HTR-8/SVneo (cell line): ENCODE measurements at places on chromosomes 6 and 20.

DNA sequence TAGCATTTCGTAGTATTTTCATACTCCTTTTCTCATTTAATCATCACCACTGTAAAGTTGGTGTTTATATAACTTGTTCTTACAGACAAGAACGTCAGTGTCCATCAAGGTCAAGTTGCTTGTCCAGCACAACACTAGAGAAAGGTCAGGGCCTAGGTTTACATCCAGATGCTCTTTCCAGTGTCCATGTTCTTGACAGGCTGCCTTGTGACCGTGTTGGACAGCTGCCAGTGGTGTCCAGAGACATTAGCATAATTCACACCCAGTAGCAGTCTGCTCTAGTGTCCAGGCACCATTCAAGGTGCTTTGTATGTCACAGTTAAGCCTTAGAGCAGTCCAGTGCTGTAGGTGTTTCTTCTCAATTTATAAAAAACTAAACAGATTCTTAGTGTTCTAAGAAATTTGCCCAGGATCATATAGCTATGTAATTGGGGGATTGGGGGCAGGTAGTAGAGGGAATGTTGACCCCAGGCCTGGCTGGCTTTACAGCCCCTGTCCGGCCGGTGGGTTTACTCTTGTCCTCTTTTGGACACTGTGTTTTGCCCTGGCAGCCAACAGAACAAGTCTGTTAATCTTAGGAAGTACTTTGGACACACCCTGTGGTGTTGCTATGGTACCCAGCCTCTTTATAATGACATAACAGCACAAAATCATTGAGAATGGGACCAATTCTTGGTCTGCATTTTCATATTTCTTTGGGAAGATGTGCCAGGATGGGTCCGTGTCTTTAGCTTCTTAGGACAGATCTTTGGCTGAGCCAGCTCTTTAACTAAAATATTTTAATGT, 8.0 kb downstream of the STK35 start:
- DNase-seq = no peak

DNA sequence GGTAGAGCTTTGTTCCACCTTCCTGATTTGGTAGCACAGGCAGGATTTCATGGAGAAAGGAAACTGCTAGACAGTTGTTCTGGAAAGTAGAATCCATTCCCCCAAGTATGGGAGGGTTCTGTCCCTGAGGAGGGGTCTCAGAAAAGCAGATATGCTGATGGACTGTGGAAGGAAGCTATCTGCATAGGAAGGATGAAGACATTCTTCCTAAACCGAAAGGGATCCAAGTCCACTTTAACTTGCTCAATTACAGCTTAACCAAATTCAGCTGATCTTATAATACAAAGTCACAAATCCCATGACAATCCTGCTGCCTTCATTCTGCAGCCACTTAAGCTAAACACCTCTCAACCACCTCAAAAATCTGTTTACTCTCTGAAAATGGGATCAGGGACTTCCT, 2.6 kb downstream of the MAN1A1 start:
- no peak for DNase-seq

GRCh38 chr20:53331151-53331973, 262.3 kb downstream of the ZNF217 start:
- DNase-seq = peak; percentile 80

DNA sequence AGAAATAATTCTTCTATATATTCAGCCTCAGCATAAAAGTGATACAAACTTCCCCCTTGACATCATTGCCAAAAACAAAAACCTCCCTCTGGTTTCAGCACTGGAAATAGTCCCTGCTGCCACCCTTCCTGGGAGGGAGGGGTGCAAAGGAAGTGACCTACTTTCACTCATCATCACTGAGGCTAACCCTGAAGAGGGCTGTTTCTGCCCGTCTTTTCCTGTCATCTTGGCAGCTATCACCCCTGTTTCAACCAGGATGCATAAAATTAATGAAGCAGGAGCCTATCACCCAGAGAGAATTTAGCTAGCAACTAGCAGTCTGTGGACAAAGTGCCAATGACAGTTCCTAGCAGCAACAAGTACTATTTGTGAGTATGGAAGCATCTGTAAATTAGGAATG, 397.8 kb downstream of the LAMA2 start:
- no peak for DNase-seq

DNA sequence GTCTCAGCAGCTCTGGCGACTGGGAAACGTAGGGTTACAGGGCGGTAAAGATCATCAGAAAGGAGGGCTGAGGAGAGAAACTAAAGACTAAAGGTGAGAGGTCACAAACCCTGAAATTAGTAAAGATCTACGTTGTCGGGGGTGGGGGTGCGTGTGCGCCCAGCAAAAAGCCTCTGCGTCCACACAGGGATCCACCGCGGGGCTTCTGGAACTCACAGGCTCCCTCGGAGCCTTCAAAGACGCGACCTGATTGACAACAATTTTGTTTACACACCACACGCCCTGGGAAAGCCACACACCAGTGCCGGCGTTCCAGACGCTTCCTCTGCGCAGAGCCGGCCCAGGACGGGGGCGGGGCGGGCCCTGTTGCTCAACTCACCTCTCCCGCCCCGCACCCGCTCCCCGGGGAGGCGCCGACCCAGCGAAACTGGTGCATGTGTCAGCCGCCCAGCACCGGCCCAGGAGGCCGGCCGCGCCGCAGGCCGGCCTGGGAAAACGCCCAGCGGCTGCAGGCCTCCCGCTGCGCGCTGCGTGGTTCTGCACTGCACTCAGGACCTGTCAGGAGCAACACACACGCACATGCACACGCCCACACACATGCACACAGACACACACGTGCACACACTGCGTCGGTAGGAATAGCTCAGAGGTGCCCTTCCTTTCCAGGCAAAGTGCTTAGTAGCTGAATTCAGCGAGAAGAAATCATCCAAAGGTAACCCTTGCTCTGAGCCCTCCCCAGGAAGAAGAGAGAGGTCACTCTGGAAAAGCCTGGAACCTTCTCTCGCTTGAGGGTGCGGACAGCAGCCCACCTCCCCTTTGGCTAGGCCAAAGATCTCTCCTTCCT, 57.2 kb upstream of the ARID1B start:
- peak; percentile 13 for DNase-seq

- DNase-seq = no peak
Measured at GRCh38 chr6:15515660-15516375, 147.0 kb downstream of the DTNBP1 start.

DNA sequence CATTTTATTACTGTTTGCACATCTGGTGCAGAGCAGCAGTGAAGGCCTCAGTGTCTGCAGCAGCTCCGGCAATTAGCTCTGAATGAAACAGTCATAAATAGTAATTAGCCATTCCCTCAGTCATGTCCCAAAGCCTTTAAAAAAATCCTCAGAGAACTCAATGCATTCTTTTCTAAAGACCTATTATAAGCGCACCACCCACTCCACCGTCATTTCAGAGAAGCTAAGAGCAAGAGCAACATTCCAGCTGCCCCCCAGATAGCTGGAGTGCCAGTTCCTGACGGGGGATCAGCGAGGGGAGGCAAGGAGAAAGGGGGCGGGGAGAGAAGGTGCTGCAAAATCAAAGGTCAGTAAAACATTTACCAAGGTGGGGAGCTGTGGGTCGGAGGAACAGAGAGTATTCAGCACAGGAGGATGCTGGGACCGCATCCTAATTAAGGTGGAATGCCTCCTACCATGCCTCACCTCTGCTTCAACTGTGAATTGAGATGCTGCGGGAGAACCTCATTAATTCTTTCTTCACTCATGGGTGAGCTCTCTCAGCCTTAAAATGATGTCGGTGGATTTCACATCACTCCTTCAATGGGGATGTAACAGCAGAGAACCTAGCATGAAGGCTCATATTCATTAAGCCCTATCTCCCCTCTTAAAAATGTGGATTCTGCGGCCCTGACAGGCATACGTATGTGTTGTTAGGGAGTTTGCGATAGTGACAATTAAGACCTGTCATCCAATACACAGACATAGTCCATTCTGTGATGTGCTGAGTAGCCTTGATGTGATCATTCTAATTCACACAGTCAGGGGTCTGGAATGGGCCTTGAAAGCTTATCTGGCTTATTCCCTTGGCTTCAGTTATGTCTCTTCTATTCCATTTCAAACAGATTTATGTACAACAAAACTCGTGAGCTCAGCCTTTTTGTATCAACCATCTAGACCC, 469.5 kb upstream of the NRSN1 start:
- DNase-seq = no peak

GRCh38 chr20:6898928-6899327, 131.4 kb downstream of the BMP2 start:
- no peak for DNase-seq

DNA sequence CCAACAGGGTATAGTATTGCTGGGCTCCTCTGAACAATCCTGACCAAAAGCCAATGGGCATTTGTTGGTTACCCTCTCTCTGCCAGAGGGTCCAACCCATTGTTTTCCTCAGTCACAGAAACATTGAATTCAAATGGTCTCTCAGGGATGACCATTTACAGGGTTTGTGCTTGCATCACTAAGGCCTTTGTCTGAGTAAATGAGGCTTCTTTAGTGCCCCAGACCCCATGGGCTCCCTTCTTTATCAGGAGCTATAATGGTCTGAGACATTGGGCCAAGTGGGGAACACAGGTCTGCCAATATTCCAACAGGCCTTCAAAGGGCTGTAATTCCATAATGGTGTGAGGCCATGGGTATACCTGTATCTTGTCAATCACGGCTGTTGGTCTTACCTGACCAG, 27.1 kb downstream of the GSTA2 start:
- no peak for DNase-seq

DNA sequence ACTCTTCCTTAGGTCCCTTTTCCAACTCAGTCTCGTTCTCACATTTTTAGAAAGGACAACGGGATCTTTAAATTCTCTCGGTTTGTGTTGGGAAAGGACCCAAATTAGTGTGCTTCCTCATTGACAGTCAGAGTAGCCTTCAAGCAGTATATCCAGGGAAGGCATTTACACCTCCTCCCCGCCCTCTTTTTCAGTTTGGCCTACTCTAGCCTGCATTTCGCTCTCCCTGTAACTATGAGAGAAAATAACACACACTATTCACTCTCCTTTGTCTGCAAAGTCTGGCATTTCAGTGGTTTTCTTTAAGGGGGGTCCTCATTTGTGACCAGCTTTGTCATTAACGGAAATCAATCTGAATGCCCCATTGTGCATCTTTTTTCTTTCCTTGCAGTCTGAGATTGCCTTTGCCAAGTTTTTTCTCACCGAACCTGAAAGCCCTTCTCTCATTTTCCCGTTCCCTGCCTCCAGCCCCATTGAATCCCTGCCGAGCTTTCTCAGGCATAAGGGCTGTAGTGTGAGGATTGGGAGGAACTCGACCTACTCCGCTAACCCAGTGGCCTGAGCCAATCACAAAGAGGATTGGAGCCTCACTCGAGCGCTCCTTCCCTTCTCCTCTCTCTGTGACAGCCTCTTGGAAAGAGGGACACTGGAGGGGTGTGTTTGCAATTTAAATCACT, 393 bp upstream of the FABP7 start:
- no peak for DNase-seq

DNA sequence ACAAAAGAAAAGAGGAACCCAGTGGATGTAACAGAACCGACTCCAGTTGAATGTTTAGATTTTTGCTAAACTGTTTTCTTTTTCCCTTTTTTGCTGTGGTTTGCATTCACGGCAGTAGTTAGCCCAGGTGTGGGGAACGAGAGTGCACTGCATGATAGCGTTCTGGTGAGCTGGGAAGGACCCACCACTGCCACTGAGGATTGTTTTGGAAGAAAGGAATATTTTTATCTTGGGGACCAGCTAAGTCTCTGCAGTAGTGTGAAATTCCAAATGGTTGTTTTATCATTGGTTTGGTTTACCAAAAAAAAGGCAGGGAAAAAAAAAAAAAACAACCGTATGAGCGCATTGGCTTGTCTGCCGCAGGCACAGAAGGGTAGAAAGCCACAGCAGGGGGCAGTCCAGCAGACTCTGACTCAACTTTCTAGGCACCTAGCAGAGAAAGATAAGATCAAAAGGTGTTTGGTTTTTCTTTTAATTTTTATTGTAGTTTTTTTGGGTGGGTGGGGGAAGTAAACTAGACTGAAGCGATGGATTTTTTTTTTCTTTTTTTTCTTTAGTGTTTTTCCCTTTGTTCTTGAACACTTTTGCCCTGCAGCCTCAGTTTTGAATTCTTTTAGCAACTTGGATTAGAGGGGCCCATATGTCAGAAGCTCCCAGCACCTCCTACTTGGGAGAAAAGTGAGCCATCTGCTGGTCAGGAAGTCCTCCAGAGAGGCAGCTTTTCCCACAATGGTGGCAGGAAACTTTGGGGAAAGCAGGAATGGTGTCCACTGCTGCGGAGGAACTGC, 13.5 kb upstream of the RAB5IF start:
- no peak for DNase-seq

DNA sequence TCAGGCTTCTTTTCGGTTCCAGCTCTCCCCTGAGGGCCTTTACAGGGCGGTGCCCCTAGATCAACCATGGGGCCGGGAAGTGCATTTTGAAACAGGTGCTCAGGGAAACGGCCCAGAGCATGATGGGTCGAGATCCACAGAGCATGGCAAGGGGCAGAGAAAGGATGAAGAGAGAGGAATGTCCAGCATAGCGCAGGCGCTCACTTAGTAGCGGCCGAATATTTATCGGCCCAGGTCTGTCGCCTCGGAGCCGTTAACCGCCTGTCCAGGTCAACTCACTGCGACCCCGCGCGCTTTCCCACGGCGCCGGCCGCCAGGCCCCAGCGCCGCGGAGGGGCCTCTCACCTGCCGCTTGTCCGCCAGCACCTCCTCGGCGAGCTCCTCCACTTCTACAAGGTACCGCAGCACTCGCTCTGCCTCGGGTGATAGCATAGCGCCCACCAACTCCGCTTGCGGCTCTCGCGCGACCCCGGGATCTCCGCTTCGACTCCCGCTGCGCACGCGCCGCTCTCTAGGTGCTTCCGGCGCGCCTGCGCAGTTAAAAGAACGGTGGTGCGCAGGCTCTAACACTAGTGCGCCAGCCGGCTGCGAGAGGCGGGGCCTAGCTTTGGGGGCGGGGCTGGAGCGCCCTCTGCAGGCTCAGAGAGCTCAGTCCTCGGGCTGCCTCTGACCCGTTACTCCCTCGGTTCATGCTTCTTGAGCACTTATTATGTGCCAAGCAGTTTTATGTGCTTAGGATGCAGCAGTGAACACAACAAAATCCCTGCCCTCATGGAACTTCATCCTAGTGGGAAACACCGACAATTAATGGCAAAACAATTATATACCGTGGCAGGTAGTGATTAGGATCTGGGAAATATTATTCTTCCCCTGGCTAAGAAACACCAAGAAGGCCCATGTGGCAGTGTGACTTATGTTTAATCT, at the start of gene PDRG1:
PDRG1 (minus strand) TSS at position 517 of the 924 bp plus-strand sequence; CDS start at position 432, 85 bp downstream.
- DNase-seq = peak; percentile 97

GRCh38 chr20:53579581-53580375, 13.9 kb downstream of the ZNF217 start:
- DNase-seq = peak; percentile 82

GRCh38 chr6:72283571-72283970, 338.3 kb upstream of the KCNQ5 start:
- DNase-seq = no peak
